NCI-H2107 (cell line): ENCODE measurements at places on chromosomes 4 and X.

DNA sequence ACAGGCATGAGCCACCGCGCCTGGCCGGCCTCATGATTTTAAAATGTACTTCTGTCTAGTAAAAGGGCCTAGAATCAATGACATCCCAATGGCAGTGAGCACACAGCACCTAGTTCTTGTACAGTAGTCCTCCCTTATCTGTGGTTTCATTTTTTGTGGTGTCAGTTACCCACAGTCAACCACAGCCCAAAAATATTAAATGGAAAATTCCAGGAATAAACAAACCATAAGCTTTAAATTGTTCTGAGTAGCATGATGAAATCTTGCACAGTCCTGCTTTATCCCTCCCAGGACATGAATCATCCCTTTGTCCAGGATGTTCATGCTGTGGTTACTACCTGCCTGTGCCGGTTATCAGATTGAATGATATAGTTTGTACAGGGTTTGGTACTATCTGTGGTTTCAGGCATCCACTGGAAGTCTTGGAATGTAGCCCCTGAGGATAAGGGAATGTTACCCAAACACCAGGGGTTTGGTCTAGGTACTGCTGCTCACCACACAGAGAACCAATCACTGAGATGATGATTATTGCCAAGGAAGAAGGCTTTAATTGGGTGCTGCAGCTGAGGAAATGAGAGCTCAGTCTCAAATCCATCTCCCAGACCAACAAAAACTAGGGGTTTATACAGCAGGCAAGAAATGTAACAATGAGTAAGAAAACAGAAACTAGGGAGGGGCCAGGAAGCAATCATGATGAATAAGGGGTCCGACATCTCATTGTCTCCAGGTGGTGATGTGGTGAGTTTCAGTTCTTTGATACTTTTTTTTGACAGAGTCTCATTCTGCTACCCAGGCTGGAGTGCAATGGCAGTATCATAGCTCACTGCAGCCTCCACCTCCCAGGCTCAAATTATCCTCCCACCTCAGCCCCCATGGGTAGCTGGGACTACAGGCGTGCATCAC is 16.2 kb upstream of the FHL1 start:
- DNase-seq, result no peak

DNA sequence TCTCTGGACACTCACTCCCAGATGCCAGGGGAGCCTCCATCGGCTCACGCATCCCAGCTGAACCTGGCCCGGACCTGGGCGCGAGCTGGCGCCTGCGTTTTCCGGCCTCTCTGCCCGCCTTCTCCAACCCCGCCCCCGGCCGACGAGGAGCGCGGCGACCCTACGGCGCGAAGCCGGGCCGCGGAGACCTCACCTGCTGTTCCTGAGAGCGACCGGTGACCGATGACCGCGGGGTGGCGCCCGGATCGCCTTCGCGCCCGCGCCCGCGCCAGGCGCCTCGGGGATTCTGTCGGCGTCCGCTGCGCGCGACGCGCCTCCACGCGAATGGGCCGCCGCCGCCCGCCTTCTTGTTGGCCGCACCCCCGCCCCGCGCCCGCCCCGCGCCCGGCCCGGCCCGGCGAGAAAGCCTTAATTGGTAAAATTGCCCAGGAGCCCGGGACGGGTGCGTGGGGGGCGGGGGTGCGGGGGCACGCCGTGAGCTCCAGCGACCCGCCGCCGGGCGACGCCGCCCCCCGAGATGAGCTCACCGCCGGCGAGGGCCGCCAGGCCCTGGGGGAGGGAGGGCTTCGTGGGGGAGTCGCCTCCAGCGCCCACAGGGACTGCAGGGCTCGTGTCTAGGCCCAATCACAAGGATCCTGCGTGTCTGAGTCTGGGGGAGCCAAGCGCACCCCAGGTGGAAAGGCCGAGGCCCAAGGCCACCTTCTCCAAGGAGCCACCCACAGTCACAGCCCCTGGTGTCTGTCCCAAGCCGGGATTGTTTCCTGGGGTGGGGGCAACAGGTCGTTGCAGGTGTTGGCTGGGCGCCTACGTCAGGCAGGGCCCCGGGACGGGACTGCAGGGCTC is at the start of gene FLNA:
FLNA (minus strand) TSS at position 322 of the 843 bp plus-strand sequence. CDS start 3,389 bp downstream, outside the sequence.
- DNase-seq, result no peak

- DNase-seq, result no peak
These were observed 92.3 kb downstream of the UCHL1 start for GRCh38 chr4:41349021-41349420.

DNA sequence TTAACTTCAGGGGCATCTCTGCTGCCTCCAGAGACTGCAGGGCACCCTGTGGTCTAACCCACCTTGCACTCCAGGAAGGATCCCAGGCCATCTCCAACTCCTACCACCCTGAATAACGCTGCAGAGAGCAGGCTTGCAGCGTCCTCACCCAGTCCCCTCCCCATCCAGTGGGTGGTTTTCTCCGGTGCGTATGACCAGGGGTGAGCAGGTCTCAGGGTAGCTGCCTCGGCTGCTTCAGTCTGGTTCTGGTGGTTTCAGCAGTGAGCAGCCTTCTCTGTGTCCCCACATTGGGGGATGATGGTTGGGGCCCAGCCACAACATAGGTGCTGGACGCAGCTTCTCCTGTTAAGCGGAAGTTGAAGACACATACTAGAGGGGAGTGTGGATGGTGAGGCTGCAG is 38.6 kb upstream of the SORCS2 start:
- DNase-seq, result no peak

GRCh38 chr4:12242354-12242753 is 813.7 kb upstream of the HS3ST1 start:
- no peak for DNase-seq

- no peak for DNase-seq
These were observed 34.5 kb upstream of the ALG13 start for GRCh38 chrX:111646515-111646914.

DNA sequence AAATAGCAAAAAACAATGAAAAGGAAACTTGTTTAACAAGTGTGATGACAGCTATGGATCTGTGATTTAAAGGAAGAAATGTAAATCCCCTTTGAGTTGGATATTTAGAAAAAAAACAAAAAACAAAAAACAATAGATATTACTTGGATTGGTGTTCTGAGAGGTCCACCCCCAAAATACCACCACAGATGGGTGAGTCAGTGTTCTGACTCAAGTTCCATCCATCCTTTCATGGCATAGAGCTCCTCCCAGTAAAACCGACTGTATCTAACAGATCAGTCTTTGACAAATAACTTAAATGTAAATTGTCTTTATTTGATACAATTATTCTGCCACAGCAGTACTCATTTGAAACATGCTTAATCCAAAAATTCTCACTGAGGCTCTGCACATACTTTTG is 27.4 kb downstream of the TMPRSS11B start:
- DNase-seq, result no peak

DNA sequence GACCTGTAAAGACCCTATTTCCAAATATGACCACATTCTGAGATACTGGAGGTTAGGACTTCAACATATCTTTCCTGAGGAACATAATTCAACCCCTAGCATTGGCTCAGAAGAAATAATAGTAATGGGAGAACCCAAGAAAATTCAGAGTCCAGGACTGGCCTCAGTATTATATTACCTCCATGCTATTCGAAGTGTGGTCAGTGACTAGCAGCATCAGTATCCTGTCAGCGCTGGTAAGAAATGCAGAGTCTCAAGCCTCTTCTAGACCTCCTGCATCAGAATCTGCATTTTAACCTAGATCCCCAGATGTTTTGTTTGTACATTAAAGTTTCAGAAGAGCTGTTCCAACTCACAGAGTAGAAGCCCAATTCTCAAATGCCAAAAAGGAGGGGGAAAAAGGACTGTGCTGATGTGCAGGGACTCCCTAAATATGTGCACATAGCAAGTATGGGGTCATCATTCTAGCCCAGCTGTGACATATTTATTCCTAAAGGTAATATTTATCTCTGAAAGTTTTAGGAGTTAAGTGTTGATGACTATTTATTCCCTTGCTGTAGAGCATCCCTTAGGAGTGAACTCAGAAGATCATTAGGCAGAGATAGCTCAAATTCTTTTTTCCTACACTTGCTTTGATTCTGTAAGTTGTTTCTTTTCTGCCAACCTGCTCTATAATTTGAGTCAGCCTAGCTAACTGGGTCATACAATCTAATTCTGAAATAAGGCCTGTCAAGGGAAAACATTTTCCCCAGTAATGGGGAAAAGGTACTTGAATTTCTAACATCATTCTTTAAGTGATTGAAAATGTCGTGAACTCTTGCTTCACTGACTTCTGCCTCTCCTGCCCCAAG is 361.9 kb downstream of the ARHGAP24 start:
- no peak for DNase-seq

DNA sequence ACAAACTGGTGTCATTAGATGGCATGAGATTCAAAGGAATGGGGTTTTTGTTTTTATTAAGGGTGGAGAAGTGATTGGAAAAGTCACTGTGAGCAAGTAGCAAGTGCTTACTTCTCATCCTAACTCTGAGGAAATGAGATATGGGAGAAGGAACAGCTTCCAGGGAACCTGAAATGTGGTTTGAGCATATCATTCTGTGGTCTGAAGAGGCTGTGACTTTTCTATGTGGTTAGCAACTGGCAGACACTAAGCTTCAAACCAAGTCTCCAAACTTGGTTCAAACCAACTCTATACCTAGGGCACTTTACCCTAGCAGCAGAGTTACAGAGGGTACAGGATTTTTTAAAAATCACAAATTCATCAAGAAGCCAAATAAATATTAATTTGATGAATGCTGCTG is 58.2 kb downstream of the DCLK2 start:
- DNase-seq, result no peak

DNA sequence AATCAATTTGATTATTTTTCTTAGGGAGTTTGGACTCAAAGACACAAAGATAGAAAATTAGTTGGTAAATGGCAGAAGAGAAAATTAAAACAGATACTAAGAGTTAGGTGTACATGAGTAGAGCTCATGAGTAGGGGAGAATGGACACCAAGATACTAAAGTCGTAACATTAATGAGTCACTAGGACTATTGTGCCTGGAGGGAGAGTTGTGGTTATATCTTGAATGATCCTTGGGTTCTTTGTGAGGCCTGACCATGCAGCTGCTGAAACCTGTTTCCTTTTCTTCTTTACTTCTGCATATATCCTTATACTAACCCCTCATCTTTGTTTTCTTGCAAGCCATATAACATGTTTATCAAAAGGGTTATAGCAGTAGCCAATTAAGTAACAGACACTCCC is 532.8 kb downstream of the RPA4 start:
- no peak for DNase-seq

DNA sequence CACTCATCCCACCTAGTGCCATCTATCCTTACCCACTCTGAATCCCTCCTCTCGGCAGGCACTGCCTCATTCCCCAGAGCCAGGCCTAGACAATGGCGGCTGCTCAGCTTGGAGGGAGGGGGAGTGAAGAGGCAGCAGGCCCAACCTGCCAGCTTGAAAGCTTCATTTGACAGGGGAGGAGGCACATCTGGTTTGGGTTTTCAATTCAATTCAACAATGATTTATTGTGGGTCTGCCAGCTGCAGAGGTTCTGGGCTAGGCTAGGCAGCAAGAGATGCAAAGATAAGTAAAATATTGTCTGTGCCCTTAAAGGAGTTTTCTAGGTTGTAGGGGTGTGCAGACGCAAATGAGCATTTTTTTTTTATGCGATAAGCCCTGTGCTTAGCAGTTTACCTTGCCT is 58.5 kb downstream of the RTL9 start:
- DNase-seq, result no peak

DNA sequence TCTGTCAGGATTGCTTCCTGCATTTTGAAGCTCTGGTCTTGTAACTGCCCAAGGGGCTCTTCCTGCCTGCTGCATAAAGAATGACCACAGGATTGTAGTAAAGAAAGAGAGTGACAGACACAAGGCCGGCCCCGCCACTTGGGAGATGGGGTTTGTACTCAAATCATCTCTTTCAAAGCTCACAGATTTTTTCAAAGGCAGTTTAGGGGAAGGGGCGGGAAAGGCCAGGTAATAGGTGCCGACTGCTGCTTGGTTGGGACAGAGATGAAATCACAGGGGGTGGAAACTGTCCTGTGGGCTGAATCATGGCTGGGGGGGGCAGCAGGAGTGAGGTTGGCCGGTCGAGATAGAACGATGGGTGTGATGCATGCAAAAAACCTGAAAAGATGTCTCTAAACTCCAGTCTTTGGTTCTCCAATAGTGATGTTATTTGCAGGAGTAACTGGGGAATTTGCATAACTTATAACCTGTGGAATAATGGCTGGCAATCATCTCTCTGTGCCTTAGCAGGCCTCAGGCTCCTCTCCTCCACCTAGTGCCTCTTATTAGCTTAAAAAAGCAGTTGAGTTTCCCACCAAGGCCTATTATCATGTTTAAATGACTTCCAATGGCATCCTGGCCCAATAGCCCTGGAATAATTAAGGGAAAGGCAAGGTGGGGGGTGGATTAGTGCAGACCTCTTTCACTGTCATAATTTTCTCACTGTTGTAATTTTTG is 778.4 kb upstream of the FRG1 start:
- DNase-seq, result no peak

DNA sequence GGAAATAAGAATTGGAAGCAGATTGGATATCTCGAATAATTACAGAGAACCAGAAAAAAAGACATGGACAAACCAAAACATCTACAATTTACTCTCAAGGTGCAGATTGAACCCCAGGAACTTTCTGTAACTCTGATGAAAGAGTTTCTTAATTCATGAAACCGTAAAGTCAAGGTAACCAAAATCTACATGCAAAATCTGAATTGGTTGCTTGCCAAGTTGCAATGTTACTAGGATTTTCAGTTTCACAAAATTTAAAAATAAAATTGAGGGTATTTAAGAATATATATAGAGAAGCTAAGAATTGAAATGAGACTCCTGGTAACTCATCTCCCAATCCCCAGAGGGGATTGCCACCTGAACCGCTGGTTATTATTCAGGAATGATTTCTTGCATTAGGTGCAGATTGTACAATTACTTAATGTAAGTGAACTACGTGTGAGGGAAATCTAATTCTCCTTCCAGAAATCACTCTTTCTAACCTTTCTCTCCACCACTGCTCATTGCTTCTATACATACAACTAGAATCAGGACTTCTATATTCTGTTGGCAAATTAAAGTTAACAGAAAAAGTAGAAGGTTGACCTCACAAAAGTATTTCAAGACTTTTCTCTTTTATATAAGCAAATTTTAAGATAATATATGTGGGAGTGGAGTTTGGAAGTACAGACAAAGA is 221.5 kb upstream of the NDST4 start:
- DNase-seq, result no peak

DNA sequence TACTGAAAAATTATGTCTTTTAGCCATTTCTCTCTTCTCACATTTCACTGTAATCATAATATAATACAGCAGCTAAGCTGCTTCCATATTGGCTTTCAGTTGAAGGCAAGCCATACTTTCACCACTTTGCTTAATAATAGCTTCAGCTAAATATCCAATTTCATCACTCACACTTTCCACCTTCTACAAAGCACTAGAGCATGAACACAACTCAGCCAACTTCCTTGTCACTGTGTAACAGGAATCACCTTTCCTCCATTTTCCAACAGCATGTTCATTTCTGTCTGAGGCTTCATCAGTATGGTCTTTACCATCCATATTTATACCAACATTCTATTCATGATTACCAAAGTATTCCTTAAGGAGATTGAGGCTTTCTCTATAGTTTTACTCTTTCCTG is 219.8 kb upstream of the CTSO start:
- DNase-seq, result no peak

GRCh38 chrX:153639177-153640044 is 7.6 kb upstream of the DUSP9 start:
- no peak for DNase-seq

- no peak for DNase-seq
These were observed 467.9 kb downstream of the INPP4B start for GRCh38 chr4:142378179-142378578.

- no peak for DNase-seq
These were observed 32.9 kb downstream of the LUZP4 start for GRCh38 chrX:115322375-115322774.

GRCh38 chr4:85784947-85785346 is 310.0 kb downstream of the ARHGAP24 start:
- no peak for DNase-seq

GRCh38 chr4:138911909-138912703 is 103.5 kb upstream of the NOCT start:
- DNase-seq, result peak; percentile 25
